ENCODE measurements at places on chromosomes 7 and 10.

DNA sequence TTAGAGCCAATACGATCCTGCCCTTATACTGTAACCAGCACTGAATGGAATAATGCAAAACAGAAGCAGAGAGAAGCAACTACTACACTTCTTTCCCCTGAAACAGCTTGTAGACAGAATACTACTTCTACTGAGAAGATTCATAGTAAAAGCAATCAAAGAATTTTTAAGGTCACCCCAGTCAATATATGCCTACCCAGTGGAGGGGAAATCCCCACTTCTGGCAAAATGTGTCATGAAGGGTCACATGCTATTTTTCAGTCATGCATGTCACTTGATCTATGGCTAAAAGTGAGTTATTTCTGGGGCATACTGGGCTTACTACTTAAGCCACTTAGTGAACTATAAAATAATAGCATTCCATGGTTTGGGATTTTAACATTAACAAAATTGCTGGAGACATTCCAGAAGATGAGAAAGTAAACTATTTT lies 25.6 kb downstream of the IRF5 start:
- no peak for DNase-seq

DNA sequence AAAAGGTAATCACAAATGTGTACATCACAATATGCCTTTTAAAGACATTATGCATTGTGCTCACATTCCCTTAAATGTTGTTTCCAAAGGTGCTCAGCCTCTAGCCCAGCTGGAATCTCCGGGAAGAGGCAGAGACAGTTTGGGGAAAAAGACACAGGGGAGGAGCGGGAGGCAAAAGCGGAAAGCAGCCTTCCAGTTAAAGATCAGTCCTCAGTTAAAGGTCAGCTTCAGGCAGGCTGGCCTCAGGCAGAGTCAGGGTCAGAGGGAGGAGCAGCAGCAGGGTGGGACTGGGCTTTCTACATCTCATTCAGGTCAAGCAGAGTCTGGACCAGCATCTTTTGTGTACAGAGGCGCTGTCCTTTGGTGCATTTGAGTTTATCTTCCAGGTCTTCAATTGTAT lies 18.6 kb downstream of the ST7 start:
- no peak for DNase-seq

- DNase-seq: no peak
Observed at GRCh38 chr10:129280155-129280502, 186.9 kb upstream of the MGMT start.

GRCh38 chr7:101243646-101244374 lies 1.1 kb downstream of the FIS1 start:
- no peak for DNase-seq
